ENCODE measurements at places on chromosomes 3 and 15.

GRCh38 chr3:61360297-61360965 is 109.2 kb upstream of the FHIT start:
- no peak for DNase-seq

DNA sequence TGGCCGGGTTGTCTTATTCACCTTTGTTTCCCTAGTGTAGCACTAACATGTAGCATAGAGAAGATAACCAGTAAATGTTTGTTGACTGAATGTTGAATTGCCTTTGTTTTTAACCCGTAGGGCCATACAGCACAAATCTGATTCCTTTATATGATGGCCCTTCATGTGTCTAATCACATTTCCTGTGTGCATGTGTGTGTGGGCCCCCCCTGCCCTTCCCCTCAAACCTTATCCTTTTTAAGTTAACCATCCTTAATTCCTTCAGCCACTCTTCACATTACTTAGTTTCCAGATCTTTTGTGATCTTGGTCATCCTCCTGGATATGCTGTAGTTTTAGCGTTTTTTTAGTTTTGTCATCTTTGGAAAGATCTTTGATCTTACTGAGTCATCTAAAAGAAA is 4.2 kb downstream of the NEO1 start:
- no peak for DNase-seq

DNA sequence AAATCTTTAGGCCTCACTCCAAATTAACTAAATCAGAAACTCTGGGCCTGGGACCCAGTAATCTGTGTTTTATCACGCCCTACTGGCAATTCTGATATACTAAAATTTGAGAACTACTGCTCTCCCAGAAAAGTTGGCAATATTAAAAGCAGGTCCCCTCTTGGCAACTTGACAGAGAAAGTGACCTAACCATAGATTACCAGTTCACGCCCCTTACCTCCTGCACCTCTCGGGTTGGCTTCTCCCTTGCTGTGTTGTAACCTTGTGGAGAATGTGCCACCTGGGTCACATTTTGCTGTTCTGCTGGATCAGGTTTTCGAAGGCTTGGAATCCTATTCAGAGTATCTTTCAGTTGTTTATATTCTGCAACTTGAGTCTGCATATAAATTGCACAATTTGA is 59.1 kb downstream of the GOLIM4 start:
- DNase-seq = no peak

- no peak for DNase-seq
These were observed 4.6 kb downstream of the FSIP1 start for GRCh38 chr15:39778021-39778420.

GRCh38 chr3:67685499-67685898 is 31.1 kb upstream of the SUCLG2 start:
- DNase-seq = peak; percentile 34

- no peak for DNase-seq
These were observed 119.5 kb upstream of the PRICKLE2 start for GRCh38 chr3:64344721-64345207.

DNA sequence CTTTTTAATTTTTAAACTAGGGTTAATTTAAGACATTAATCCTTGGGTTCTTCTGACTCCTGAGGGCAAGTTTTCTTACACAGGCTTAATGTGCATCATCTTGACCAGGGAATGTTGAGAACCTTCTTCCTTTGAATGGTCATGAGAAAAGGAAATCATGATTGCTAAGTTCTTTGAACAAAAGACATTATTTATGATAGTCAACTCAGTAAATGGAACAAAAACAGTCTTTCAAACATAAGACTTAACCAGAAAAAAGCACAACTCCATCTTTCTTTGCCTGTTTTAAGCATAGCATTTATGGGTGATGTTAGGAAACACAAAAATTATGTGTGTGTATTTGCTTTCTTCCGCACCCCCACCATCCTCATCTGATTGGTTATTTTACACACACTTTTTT is 5.4 kb downstream of the TLNRD1 start:
- DNase-seq = no peak

- DNase-seq = no peak
These were observed 8.5 kb downstream of the TBC1D2B start for GRCh38 chr15:78069052-78069414.

DNA sequence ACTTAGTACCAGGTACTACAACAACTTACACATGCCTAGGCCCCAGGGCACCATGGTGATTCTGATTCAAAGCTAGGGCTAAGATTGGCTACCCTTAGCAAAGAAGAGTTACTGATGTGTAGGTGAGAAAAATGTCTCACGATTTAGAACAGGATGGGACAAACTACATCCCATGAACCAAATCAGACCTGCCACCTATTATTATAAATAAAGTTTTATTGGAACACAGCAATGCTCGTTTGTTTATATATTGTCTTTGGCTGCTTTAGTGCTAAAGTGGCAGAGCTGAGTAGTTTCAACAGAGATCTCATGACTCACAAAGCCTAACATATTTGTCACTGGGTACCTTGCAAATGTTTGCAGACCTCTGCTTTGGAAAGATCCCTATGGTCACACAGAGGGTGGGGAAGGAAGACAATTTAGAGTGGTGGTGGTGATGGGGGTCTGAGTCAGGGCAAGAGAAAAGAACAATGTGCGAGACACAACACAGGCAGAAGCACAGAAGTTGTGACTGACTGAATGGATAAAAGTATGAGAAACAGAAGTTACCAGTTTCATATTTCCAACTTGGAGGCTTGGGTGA is 770.6 kb upstream of the CFAP20DC start:
- no peak for DNase-seq

DNA sequence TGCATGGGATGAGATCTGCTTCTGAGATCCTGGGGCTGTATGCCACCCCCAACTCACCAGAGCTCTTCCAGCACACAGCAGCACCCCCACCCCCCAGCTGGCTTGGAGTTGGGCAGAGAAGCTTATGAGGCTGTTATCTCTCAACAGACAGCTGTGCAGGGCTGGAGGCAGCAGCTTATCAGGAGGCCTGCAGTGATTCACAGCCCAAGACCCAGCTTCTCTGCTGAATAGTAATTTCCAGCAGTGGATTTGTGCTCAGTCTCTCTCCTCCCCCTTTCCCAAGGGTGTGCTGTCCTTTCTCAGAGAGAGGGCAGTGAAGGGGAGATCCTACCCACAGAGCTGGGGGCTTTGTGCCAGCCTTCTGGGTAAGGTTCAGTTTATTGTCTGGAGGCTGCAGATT is 2.1 kb downstream of the RPP25 start:
- DNase-seq = no peak

GRCh38 chr15:45136378-45136764 is 6.6 kb downstream of the DUOX1 start:
- no peak for DNase-seq

DNA sequence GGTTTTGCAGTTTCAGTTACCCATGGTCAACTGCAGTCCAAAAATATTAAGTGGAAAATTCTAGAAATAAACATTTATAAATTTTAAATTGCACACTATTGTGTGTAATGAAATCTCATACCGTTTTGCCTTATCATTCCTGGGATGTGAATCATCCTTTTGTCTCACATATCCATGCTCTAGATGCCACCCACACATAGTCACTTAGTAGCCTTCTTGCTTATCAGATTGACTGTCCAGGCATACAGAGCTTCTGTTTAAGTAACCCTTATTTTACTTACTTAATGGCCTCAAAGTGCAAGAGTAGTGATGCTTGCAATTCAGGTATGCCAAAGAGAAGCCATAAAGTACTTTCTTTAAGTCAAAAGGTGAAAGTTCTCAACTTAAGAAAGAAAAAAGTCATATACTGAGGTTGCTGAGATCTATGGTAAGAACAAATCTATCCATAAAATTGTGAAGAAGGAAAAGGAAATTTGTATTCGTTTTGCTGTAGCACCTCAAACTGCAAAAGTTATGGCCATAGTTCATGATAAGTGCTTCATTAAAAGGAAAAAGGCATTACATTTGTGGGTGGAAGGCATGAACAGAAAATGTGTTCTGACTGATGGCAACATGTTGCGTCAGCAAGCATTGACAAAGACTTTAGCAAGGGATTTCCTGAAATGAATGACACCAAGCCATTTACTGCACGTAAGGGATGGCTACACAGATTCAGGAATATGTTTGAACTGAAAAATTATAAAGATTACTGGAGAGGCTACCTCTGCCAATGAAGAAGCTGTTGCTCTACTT is 43.8 kb downstream of the SPATA16 start:
- no peak for DNase-seq

DNA sequence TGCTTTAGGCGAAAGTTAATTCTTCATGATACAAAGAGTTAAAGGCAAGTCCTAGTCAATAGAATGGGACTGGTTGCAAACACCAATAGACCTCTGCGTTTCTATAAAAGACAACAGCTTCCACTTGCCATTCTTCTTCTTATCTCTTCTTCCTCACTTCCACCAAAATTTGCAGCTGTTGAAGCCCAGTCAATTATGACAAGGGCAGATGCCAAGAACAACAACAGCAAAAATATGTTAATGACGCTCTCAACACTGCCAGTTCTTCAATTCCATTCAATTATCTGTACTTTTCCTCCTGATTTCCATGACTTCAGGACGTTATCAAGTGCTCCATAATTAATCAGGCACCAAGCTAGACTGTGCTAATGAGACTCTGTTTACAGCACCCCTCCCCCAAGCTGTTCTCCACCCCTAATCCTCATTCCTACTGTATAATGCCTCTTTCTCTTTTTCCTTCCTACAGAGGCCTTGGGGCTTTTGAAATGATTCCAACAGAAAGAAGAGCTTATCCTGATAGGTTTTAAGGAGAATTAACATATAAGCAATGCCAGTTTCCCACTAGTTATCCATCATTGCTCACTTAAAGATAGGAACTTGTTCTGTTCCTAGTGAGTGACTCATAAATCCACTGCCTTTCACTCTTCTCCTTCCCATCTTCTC is 1160.5 kb downstream of the IGSF11 start:
- no peak for DNase-seq

GRCh38 chr15:88622605-88622975 is 1.4 kb downstream of the AEN start:
- no peak for DNase-seq

DNA sequence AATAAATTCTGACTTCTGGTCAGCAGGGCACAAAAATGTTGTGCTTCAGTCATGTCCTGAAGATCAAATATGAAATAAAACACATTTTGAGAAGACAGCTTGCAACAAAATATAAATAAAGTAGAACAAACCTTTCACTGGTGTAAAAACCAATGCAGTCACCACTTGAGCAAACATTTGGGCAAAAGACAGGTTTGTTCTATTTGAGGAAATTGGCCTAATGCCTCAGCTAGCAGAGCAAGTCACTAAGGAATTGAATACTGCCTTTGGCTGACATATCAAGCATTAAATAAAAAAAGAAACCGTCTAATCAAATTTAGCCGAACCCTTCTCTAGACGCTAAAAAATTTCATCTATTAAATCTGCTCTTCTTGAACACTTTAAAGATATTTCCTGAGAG is 475.4 kb upstream of the CNTN3 start:
- no peak for DNase-seq

DNA sequence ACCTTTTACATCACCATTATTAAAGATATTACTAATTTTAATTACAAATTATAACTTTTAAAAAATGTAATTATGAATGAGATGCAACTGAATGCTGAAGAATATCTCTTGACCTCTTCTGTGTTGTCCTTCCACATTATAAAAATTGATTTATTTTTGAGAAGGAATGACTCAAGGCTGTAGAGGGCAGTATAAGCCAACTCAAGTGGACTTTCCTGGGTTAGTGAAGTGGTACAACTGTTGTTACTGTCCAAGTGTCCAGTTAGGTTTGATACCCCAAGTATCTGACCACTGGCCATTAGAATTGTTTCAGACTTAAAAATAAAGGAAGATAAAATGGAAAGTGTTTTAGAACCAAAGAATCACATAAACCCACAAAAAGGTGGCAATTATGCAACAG is 51.9 kb downstream of the BBX start:
- DNase-seq = no peak

GRCh38 chr3:183099838-183100204 is 525 bp upstream of the MCCC1 start:
- no peak for DNase-seq

GRCh38 chr3:139118835-139119234 is 74.1 kb upstream of the PRR23C start:
- no peak for DNase-seq

GRCh38 chr15:100859970-100860828 is 19.4 kb upstream of the ALDH1A3 start:
- no peak for DNase-seq

DNA sequence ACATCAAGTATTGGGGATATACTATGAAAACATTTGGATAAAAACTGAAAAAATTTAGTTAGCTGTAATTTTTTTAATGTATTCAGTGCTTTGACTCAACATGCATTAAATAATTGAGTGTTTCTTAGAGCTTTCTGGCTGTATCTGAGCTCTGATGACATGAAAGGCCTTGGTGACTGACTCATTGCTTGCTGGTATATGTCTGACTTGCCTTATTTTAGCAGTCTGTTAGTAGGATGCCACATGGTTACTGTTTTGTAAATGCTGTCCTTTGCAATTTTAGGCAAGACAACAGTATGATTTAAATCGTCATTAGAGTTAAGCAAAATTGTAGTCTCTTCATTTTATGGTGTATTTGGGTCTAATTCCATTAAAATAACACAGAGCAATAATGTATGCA is 199.2 kb downstream of the GHSR start:
- no peak for DNase-seq

GRCh38 chr3:111851511-111851954 is 7.5 kb upstream of the PHLDB2 start:
- DNase-seq = no peak

- DNase-seq = no peak
These were observed 12.4 kb downstream of the RTF1 start for GRCh38 chr15:41429003-41429890.

- DNase-seq = no peak
These were observed 76.9 kb downstream of the UBP1 start for GRCh38 chr3:33363113-33363800.

- DNase-seq = no peak
These were observed 77.1 kb downstream of the TRIM42 start for GRCh38 chr3:140754936-140755335.

DNA sequence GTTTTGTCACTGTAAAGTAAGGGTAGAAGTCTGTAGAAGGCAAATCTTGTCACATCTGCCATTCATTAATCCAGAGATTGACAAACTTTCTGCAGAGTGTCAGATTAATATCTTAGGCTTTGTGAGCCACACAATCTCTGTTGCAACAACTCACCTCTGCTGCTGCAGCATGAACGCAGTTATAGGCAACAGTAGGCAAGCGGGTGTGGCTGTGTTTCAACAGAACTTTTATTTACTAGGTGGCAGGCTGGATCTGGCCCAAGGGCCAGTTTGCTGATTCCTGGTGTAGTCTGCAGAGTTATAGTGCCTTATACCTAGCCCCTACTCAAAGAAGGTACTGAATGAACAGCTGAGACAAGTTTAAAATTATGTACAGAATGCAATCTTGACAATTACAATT is 396.7 kb downstream of the FOXP1 start:
- no peak for DNase-seq

- no peak for DNase-seq
These were observed 31.6 kb upstream of the UBE2Q2 start for GRCh38 chr15:75811626-75812025.

DNA sequence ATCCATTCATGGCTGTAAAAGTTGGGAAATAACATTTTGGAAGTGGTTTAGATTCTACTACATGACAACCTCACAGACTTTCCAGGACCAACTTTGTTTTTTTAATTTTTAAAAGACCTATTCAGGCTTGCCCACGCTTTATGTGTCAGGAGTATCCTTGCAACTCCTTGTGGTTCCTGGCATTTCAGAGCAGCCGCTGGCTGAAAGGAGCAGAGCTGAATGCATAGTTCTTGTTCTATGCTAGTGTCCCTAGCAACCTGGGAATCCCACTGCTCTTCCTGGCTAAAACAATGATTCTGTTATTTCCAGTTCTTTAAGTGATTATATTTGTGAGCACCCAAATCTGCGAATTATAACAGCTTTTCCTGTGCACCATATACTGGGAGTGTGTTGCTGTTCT is 34.9 kb downstream of the CP start:
- DNase-seq = no peak

GRCh38 chr3:194355379-194355778 is 4.3 kb upstream of the CPN2 start:
- no peak for DNase-seq
